ENCODE measurements at places on chromosomes 6 and 20. TPM values are rescaled to one million over a fixed set of nuclear protein-coding genes. Genes with fewer than 3 reads are reported as not detected.

BMP2 gene
- 22.5 TPM for total RNA-seq

- DNase-seq, result peak; percentile 28
Measured at GRCh38 chr6:16205377-16206144, 32.8 kb upstream of the GMPR start.

DNA sequence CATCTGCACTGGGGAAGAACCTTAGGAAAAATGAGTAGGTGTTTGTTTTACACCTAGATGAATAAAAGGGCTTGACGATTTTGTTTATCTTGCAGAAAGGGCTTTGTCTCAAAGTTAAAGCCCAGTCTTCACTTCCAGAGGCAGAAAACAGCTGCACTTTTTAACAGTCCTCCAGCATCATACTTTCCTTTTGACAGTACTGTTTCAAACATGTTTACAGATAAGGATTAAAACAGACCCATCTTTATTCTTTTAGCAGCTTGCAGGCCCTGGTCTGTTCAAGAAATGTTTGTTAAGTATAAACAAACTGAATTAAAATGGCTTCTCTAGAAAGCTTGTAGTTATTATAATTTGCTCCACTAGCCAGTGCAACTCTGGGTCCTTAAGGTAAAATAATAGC lies 374.2 kb downstream of the EPHA7 start:
- no peak for DNase-seq

- DNase-seq, result no peak
Measured at GRCh38 chr6:5423251-5423650, 161.9 kb downstream of the FARS2 start.

DNA sequence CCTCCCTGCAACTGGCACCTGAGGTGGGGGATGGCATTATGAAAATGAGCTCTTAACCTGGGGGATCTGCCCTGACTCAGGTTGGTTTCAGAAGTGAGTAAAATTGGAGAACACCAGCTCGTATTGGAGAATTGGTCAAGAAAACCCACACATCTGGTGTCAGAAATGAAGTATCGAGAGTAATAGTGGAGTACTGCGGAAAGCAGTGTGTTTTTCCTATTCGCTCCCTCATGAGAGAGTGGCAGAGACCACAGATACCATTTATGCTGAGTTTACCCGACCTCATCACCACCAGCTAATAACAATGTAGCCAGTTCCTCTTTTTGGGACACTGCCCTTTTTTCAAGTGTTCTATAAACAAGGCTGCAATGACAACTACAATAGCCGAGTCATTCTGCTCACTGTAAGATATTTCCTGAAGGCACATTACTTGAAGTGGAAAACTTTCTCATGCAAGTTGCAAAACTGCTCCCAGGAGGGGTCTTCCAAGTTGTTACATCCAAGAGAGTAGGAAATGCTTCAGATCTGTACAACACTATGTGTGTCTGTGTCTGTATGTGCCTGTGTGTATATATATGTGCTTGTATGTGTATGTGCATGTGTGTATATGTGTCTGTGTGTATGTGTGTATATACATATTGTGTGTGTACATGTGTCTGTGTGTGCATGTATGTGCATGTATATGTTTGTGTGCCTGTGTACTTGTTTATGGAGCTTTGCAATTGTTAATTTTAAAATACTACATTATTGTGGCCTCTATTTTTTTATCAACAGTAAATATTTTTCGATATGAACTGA lies 106.0 kb upstream of the CST7 start:
- DNase-seq, result no peak

DNA sequence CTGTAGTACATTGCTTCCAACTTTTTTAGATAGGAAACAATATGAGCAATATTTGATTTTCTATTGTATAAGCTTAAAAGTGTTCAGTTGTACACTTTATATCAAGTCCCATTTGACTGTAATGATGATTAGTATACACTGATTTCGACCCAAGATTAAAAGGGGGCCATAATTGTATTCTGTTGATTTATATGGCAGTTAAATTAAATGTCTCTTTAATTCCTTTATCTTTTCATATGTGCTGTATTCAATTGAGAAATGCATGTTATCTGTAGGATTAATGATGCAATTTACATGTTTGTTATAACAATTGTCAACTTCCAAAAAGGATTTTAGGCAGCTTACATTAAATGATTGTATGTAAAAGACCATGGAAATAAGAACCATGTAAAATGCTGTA lies 317.5 kb downstream of the CDKAL1 start:
- no peak for DNase-seq

DNA sequence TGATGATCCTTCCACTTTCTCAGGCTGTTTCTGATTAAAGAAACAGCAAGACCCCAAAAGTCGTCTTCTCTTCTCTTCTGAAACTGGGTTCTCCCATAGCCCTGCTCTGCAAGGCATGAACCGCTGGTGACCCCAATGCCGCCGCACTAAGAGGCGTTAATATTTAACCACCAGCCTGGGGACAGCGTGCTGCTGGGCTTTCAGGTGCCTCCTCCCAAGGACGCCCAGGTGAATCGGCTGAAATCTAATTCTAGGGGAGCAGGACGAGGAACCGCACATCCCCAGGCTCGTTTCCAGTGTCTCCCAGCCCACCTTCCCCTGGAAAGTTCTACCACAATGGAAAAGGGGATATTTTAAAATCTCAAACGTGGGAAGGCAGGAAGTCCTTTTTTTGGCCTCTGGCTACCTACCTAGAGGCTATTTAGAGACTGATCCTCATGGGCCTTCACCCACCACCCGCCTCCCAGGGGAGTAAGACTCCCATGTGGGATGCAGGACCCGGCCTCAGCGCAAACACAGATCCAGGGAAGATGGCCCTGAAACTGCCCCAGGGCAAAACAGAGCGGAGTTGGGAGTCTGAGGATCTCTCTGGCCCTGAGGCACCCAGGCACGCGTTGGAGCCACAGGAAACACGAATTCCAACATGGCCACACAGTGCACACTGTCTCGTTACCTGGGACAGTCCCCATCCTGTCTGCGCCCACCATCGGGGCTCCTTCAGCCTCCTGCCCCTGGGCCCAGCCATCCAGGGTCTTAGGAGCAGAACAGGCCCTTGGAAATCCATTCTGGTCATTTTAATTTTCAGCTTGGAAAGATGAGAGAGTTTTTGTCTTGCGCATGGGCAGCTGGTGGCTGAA lies 56.2 kb downstream of the BMP7 start:
- DNase-seq, result peak; percentile 41

GPSM3 gene
- total RNA-seq, result 6.6 TPM

DNA sequence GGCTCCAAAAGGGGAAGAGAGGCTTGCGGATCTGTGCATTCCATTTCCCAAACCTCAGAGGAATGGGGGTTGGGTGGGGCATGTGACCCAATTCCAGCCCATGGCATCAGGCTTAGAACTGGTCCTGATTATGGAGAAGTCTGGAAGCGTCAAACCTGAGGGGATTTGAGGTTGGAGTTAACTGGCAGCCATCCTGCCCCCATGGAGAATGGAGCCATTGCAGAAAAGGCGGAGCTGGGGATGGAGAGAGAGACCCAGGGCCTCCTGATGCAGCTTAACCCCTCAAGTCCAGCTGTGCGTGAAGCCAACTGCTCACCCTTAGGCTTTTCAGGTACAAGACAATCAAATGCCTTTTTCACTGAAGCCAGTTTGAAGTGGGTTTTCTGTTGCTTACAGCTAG lies 9.9 kb upstream of the SDCBP2 start:
- DNase-seq, result no peak

DNA sequence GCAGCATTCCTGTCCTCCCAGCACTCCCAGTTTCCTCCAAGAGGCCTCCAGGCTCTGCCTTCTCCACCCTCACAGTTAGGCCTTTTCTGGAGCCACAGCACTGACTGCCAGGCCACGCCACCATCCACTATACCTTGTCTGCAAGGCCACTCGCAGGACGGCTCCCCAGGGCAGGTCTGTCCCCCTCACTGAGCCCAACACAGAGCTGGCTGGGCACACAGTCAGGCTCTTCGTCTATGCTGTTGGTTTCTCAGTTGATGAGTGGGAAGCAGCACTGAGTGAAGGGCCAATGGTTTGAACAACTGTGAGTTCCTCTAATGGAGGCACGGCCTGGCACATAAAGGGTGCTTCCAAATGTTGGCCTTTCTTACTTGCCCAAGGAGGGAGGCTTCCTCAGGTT lies 95.2 kb downstream of the GRM4 start:
- no peak for DNase-seq

MOG gene
- not detected for total RNA-seq

ZBP1 gene
- total RNA-seq, result 12.8 TPM

PMEPA1 gene
- 18.5 TPM for total RNA-seq

HLA-DRA gene
- 333 TPM for total RNA-seq

- no peak for DNase-seq
Measured at GRCh38 chr20:20455926-20456325, 88.0 kb downstream of the INSM1 start.

DDX43 gene
- 2.3 TPM for total RNA-seq

NHLRC1 gene
- total RNA-seq, result 2.3 TPM

ZNF334 gene
- 2.7 TPM for total RNA-seq

DNA sequence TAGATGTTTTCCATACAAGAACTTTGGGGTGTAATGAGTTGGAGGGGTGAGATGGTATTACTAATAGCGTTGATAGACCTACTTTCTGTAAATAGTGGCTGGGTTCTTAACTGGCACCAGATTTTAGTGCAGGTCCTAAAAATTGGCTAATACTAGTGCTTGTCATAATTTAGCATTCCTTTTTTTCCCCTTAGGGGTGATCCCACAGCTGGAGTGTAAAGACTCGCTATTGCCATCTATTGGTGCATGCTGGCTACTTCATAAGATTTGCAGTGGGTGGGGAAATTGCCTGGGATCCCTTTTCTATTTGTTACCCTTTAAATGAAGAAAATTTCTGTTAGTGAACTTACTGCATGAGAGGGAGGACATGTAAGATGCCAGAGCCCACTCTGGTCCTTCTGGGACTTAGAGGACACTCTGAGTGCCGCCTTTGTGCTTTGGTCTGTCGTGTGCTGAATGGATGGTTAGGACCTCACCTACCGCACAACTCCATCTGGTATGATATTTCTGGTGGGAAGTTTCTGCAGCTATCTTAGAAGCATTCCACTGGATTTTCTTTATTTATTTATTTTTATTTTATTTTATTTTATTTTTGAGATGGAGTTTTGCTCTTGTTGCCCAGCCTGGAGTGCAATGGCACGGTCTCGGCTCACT lies 195.5 kb downstream of the JARID2 start:
- DNase-seq, result no peak

DNA sequence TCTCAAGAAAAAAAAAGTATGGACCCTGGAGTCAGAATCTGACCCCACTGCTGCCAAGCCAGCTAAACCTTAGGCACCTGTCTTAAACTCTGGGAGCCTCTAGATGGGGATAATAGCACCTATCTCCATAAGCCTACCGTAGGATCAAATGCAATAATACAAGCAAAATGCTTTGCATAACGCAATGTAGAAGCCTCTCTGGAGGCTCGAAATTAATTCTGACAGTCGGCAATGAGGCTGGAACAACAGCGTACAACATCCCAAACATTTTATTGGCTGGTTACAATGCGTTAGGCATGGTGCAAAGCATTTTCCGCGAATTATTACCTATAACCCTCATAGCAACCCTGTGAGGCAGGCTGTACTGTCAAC lies 521 bp downstream of the CDK5RAP1 start:
- DNase-seq, result no peak

GRCh38 chr6:42190554-42191183 lies 4.1 kb downstream of the GUCA1B start:
- DNase-seq, result no peak

GPX5 gene
- total RNA-seq, result not detected

DNA sequence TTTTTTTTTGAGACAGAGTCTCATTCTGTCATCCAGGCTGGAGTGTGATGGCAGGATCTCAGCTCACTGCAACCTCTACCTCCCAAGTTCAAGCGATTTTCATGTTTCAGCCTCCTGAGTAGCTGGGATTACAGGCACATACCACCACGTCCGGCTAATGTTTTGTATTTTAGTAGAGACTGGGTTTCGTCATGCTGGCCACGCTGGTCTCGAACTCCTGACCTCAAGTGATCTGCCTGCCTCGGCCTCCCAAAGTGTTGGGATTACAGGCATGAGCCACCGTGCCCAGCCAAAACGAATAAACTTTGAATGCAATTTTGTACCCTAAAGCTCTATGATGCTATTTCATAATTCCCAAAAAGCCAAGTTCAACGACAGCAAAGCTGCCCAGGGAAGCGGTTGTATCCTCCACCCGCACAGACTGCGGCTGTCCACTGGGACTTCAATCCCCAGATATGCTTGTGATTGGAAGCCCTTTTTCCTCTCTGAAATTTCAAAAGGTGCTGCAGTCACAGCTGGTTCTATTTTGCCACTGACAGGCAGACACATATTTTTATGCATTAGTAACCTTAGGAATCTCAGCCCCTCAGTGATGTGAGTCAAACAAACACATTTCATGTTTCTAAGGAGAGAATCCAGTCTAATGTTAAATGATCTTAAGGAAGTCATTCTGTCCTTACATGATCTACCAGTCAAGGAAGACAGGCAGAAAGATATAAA lies 8.7 kb upstream of the RAMACL start:
- no peak for DNase-seq

- DNase-seq, result no peak
Measured at GRCh38 chr6:135577059-135577538, 79.6 kb upstream of the AHI1 start.

DNA sequence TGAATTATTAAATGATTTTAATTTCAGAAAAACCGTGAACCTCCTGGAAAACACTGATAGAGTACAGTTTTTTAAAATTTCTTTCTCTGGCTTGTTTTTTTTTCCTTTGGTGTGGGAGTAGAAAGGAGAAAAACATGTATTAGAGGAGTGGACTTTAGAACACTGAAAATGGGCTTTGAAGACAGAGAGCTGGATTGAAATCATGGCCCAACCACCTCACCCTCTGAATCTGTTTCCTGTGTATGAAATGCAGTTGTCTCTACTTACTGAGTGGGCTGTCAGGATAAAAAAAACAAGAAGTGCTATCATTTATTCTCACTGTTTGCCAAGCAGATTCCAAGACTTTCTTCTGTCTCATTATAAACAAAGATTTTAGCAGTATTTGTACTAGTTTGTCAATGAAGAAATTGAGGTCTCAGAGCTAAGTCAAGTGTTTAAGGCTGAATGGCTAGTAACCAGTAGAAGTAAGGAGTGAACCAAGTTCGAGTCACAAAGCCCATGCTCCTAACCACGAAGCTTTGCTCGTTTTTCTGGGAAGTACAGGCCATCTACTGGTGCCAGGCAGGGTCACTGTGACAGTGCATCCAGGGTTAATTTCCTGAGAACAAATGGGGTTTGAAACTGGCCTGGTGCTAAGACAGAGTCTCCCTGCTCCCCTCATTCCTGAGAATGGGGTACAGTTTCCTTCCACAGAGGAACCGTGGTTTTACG lies 256.4 kb downstream of the TMEM242 start:
- DNase-seq, result no peak

CLVS2 gene
- total RNA-seq, result 0.92 TPM

SLC22A3 gene
- total RNA-seq, result 1.4 TPM

CGAS gene
- 3.1 TPM for total RNA-seq

- no peak for DNase-seq
Measured at GRCh38 chr6:38753707-38754106, 38.6 kb downstream of the DNAH8 start.

IL20RA gene
- total RNA-seq, result 11.6 TPM

- DNase-seq, result no peak
Measured at GRCh38 chr6:2229742-2230141, 15.7 kb downstream of the GMDS start.

All from mucosa of descending colon (tissue), 3 donors.